ENCODE measurements at places on chromosomes 7 and 10.

- no peak for ATAC-seq
Measured at GRCh38 chr10:131144711-131145375, 166.7 kb downstream of the TCERG1L start.

GRCh38 chr10:114963908-114964307 is 25.9 kb downstream of the TRUB1 start:
- ATAC-seq = no peak

- peak; percentile 37 for ATAC-seq
Measured at GRCh38 chr10:62981096-62981495, 152.0 kb upstream of the NRBF2 start.

GRCh38 chr7:85664341-85664740 is 477.5 kb upstream of the SEMA3D start:
- no peak for ATAC-seq

- ATAC-seq = no peak
Measured at GRCh38 chr7:108078211-108078673, 51.9 kb downstream of the LAMB4 start.

DNA sequence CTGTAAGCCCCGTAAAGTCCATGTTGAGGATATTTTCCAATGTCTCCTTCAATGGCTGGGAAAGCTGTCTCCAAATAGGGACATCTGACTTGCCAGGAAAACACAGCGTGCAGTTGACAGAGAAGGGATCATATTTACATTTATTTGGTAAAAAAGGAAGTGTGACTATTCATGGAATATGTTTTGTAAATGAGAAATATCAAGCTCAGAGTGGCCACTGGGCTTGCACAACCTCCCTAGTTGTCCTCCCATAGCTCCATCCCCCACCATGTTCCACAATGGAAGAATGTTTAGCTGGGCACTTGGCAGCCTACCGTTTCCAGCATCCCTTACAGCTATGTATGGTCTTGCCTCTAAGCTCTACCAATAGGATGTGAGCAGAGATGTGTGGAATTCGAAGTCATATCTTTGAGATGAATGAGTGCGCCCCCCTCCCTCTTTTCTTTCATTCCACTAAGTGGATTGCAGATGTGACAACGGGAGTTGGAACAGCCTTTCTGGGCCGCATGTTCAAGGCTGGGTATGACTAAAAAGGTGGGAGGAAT is 306.6 kb upstream of the ZMIZ1 start:
- no peak for ATAC-seq
